ENCODE measurements at places on chromosomes 13 and 19.

GRCh38 chr19:51421229-51422052 lies 4.0 kb upstream of the SIGLEC10 start:
- no peak for DNase-seq
- peaks cover 13% of the 10 kb centered on the region for H3K27me3 ChIP-seq
- H3K4me3 ChIP-seq = no peak overlapping the region
- no peaks in the 10 kb centered on the region for H3K36me3 ChIP-seq
- H3K4me1 ChIP-seq = peaks cover 16% of the 10 kb centered on the region
- H3K27ac ChIP-seq = no peak overlapping the region

DNA sequence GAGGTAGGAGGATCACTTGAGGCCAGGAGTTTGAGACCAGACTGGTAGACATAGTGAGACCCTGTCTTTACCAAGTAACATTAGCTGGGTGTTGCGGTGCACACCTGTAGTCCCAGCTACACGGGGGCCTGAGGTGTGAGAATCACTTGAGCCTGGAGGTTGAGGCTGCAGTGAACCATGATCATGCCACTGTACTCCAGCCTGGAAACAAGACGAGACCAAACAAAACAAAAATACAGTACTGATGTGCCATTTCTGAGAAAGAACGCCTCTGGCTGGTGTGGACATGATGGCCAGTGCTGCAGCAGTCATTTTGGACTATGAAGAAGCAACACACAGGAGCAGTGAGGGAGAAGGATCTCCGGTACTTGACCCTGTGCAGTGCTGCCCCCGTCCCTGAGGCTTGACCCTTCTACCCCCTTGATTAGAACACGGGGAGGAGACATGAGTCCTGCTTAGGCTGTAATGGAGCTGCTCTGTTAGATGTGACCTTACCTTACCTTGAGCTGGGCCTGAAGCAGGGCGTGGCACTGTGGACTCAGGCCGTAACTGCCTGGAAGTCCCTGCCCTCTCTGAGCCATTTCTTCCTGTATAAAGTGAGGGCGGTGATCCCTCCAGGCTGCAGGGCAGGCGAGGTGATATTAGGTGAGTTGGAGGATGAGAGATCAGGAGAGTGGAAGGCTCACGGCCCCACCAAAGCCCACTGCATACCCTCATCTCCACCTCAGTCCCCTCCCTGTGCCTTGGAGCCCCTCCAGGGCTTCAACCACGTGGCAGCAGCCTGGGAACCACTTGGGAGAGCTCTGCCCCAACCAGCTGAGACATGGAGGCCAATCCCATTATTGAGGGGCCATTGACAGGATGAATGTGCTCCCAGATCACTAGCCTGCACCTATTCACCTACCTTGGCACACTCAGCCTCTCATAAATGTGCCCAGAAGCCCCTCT lies 5.9 kb downstream of the RPL18A start:
- H3K36me3 ChIP-seq = peaks cover 44% of the 10 kb centered on the region
- H3K27ac ChIP-seq = no peak overlapping the region
- no peak overlapping the region for H3K4me3 ChIP-seq
- peak; percentile 11 for DNase-seq
- H3K27me3 ChIP-seq = no peaks in the 10 kb centered on the region
- peaks cover 18% of the 10 kb centered on the region for H3K4me1 ChIP-seq

- H3K27me3 ChIP-seq = no peaks in the 10 kb centered on the region
- no peak for DNase-seq
- no peaks in the 10 kb centered on the region for H3K4me1 ChIP-seq
- no peaks in the 10 kb centered on the region for H3K36me3 ChIP-seq
- H3K27ac ChIP-seq = no peak overlapping the region
- no peak overlapping the region for H3K4me3 ChIP-seq
Measured at GRCh38 chr13:100454876-100455275, 133.7 kb downstream of the GGACT start.

DNA sequence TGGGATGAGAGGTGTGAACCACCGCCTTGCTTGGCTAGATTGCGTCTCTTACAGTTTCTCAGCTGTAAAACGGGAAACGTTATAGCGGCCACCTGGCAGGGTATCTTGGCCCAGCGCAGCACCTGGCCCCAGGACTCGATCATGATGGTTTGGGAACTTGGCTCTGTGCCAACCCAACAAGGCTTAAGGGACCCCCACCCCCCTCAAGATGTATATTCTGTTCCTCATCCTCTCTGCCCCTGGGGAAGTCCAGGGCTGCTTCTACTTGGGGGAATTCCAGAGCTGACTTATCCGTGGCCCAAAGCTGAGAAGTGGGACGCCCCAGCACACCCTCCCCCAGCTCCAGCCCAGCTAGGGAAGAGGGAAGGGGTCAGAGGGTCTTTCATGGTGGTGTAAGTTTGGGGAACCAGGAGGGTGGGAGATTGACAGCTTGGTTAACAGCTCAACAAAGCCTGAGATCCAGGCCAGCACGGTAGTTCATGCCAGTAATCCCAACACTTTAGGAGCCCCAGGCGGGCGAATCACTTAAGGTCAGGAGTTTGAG lies 695 bp downstream of the ICAM1 start:
- H3K4me3 ChIP-seq = peak overlapping the region; percentile 80
- DNase-seq = no peak
- H3K27me3 ChIP-seq = no peaks in the 10 kb centered on the region

- peaks cover 54% of the 10 kb centered on the region for H3K36me3 ChIP-seq
- H3K27ac ChIP-seq = no peak overlapping the region
- no peaks in the 10 kb centered on the region for H3K27me3 ChIP-seq
Measured at GRCh38 chr19:45008552-45008951, 7.3 kb downstream of the RELB start.

DNA sequence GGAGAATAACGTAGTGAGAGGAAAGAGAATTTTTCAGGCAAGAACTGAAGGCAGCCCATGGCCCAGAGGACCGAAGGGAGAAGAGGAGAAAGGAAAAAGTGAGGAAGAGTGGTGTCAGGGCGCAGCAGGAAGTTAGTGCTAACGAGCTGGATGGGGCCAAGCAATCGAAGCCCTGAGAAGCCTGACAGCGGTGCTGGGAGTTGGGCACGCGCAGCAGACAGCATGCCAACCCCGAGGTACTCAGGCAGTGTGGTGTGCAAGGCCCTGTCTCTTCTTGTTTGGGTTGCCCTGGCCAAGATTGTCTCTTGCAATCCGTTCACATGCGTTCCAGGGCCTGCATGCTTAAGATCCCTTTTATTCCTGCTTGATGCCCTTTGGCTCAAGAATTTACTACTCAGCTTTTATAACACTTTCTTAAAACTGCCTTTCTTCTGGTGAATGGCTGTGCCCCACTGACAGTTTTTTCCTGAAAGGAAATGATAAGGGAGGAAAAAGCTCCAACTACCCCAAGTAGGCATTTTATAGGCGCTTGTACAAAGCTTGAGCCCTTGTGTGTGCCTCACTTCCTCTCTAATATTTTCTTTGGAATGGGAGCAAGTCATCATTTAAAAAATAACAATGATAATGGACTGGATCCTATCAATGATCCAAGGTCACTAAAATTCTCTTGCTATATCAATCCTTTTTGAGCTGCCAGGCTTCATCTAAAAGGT lies 115.4 kb downstream of the FLT1 start:
- no peak overlapping the region for H3K27ac ChIP-seq
- no peak for DNase-seq
- no peak overlapping the region for H3K4me3 ChIP-seq
- H3K36me3 ChIP-seq = no peaks in the 10 kb centered on the region
- H3K27me3 ChIP-seq = no peaks in the 10 kb centered on the region
- no peaks in the 10 kb centered on the region for H3K4me1 ChIP-seq

DNA sequence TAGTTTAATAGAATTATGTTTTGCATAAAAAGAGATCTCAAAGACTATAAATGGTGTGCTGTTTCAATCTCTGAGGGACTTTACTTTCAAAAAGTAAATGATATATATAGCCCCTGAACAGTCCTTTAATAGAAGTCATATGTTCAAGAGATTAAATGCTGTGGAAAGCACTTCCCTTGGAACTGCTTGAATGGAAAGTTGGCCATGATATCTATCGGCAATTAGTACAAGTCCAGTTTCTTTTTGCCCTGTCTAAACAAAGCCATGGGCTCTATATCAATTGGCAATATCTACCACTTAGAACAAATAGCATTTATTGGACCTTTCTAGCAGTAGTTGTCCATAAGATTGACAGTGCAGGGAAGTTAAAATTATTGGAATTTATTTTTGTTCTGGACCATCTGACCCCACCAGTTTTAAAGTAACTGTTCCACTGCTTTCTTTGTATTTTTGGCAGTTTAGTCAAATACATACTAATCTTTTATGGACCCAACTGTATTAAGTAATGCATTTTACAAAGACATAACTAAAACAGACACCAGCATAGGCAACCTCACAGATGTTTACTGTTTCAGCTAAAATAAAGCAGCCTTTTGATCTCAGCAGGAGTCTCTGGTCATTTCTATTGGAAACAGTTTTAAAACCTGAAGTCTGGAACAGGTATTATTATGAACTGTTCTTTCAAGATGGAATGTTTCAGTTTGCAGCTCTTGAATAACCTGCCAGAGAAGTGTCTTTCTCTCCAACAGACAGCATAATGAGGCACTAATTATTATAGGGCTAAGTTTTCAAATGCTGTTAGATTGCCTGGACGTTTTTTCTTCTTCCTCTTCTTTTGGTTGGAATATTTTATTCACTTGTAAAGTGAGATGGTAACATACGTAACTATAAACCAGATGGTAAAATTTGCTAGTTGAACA lies 282.6 kb downstream of the DCLK1 start:
- no peak for DNase-seq
- no peak overlapping the region for H3K4me3 ChIP-seq
- no peak overlapping the region for H3K27ac ChIP-seq
- no peaks in the 10 kb centered on the region for H3K36me3 ChIP-seq

- H3K27me3 ChIP-seq = no peaks in the 10 kb centered on the region
- H3K36me3 ChIP-seq = peaks cover 48% of the 10 kb centered on the region
- DNase-seq = no peak
- no peaks in the 10 kb centered on the region for H3K4me1 ChIP-seq
- no peak overlapping the region for H3K4me3 ChIP-seq
- H3K27ac ChIP-seq = no peak overlapping the region
Measured at GRCh38 chr13:112509190-112509589, 78.8 kb downstream of the TUBGCP3 start.

GRCh38 chr19:13155472-13156359 lies 5.5 kb downstream of the IER2 start:
- no peaks in the 10 kb centered on the region for H3K27me3 ChIP-seq
- peak overlapping the region; percentile 83 for H3K4me3 ChIP-seq
- H3K36me3 ChIP-seq = peaks cover 11% of the 10 kb centered on the region
- peak overlapping the region; percentile 97 for H3K27ac ChIP-seq

GRCh38 chr13:98963917-98964316 lies 13.9 kb downstream of the DOCK9 start:
- H3K27me3 ChIP-seq = no peaks in the 10 kb centered on the region
- H3K36me3 ChIP-seq = no peaks in the 10 kb centered on the region

All from CD4-positive, alpha-beta T cell (primary cell).